Stimulated activated CD4-positive, alpha-beta T cell treated with anti-CD3 and anti-CD28 coated beads, TNF-alpha, amount 100 ng/mL, for 24 hours (primary cell): ENCODE measurements at places on chromosomes 6 and 20.

GRCh38 chr6:139648430-139649000 is 274.1 kb upstream of the CITED2 start:
- DNase-seq: no peak

DNA sequence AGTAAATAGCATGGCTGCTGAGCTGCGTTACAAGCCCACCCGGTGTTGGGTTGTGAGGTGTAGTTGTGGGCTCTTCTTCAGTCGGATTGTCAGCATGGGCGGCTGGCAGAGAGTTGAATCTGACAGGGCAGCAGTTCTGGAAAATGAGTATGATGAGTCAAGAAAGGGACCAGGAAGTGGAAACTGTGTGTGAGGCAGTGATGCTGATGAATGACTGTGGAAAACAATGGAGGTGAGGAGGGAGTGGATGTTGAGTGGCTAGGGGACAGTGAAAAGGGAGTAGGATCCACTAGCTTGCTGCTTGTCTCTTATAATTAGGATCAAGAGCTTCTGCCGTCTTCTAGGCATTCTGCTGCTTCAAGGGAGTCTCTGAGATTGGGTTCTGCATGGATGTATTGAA is 154.3 kb downstream of the ESR1 start:
- no peak for DNase-seq

DNA sequence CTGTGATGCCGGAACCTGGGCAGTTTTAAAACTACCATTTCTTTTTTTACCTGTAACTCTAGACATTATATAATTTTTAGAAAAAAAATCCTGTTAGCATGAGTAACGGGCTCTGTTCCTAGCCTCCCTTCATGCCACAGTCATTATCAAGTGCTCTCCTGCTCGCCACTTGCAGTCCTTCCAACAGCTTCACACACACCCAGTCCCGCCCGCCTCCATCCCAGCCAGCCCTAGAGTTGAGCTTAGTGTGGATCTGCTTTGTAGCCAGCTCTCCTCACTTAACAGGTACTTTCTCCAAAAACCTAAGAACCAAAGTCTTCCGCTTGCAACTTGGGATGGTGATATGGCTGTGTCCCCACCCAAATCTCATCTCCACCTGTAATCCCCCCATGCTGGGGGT is 51.5 kb downstream of the EZR start:
- DNase-seq: no peak

DNA sequence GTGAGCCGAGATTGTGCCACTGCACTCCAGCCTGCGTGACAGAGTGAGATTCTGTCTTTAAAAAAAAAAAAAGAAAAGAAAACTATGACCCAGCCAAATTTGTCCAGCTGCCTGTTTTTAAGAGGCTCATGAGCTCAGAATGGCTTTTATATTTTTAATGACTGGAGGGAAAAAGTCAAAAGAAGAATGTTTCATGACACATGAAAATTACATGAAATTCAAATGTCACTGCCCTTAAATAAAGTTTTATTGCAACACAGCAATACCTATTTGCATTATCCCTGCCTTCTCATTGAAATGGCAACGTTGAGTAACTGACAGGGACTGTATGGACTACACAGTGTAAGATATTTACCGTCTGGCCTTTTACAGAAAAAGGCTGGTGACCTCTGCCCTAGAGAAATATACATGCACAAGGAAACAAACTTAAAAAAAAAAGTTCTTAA is 11.4 kb downstream of the SENP6 start:
- no peak for DNase-seq
